ENCODE measurements at places on chromosomes 5 and 9. TPM values are rescaled to one million over a fixed set of nuclear protein-coding genes. Genes with fewer than 3 reads are reported as not detected.

GRCh38 chr5:54518818-54519508 lies 1.4 kb downstream of the SNX18 start:
- no peak for DNase-seq

- no peak for DNase-seq
Measured at GRCh38 chr5:164597293-164597900, 1092.0 kb downstream of the MAT2B start.

Gene PCDHGA12
- 19.9 TPM for total RNA-seq

Gene ADRA1B
- total RNA-seq, result not detected

Measured in RPMI7951 (cell line).